AG04450 (cell line): ENCODE measurements at places on chromosomes 16 and 17. TPM values are rescaled to one million over a fixed set of nuclear protein-coding genes. Genes with fewer than 3 reads are reported as not detected.

DNA sequence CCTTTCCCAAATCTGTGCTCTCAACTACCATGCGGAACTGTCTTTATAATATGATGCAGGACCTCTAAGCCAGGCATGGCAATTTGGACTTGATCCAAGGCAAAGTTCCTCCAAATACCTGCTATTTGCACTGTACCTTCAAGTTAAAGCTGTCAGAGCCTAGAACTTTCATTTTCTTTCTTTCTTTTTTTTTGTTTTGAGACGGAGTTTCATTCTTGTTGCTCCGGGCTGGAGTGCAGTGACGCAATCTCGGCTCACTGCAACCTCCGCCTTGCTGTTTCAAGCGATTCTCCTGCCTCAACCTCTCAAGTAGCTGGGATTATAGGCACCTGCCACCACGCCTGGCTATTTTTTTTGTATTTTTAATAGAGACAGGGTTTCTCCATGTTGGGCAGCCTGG lies 51.7 kb downstream of the ARHGAP27 start:
- DNase-seq, result no peak

- DNase-seq, result no peak
Observed at GRCh38 chr17:28969706-28970393, 18.5 kb upstream of the PHF12 start.

GRCh38 chr17:72118335-72119076 lies 2.3 kb upstream of the SOX9 start:
- peak; percentile 77 for DNase-seq

GRCh38 chr16:2531371-2531695 lies at the start of gene CEMP1:
CEMP1 (minus strand) TSS chr16:2531408; CDS start chr16:2531073, 335 bp downstream.
- DNase-seq, result no peak

DNA sequence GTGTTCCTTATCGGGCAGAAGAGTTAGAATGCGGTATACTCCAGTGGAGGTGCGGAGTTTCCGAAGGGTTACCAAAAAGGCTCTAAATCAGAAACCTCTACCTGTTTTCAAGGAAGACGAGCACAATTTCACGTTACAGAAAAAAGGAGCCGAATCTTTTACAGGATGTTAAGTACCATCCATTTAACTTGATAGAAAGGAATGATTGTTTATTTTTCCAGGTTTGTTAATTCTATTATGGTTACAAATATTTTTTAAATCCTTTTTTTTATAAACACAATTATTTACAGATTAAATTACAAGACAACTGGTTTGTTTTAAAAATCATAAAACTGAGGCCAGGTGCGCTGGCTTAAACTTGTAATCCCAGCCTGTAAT lies 18.2 kb downstream of the ZNF213 start:
- DNase-seq, result no peak

DNA sequence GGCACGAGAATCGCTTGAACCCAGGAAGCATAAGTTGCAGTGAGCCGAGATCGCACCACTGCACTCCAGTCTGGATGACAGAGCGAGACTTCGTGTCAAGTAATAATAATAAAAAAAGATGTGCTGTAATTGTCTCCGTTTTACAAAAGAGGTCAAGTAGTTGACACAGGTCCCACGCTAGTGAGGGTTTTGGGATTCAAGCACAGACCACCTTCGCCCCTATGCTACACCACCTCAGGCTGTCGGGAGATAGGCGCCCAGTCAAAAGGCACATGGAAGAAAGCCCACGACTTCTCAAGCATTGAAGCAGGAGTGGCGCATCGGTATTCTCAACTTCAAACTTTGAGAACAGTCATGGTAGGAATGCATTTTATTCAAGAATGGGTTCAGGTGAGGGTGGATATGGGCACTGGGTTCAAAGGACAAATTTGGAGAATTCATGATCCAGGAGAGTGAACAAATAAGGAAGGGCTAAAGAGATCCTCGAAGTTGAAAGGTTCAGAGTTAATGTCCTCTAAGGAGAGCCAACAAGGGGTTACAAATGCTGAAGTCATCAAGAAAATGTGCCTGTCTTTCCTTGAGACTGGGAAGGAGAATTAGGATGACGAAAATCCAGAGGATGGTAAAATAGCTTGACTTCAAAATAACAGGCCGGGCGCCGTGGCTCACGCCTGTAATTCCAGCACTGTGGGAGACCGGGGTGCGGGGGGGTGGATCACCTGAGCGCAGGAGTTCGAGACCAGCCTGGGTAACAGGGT lies 1.4 kb upstream of the AMZ2 start:
- DNase-seq, result no peak

GRCh38 chr17:33602981-33603380 lies 309.9 kb upstream of the ASIC2 start:
- no peak for DNase-seq

- DNase-seq, result no peak
Observed at GRCh38 chr16:86424985-86425384, 85.3 kb upstream of the FOXF1 start.

DNA sequence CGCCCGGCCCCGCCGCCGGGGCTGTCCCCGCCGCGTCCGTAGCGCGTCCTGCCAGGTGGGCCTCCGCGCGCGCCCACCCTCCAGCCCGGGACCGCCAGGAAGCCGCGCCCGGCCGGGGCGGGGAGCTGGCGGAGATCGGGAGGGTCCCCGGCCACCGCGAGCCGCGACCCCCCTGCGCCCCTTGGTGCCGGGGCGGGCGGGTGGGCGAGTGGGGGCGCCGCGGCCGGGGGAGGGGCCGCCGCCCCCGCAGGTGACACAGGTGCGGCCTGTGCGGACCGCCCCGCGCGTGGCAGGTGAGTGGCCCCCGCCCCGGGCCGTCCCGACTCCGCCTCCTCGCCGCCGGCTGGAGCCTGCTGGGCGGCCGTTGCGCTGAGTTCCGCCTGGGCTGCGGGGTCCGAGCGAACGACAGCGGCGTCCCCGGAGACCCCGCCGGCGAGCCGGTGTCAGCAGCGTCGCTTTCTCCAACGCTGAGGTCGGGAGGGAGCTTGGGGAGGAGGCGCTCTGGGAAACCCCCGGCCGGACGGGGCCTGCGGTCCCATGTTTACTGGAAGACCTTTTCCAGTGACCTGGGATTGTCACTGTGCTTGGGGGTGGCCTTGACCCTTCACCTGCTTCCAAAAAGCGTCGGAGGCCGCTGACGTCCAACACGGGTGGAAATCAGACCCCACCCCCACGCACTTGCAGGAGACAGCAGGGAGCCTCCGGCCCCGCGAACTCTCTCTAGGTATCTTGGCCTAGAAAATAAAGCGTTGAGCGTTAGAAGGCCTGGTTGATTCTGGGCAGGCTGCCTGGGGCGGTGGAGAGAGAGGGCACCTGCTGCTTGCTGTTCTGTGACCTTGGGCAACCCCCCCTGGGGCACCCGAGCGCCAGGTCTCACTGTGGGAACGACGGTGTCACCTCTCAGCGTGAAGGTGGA lies 542 bp downstream of the KLHL36 start:
- DNase-seq, result no peak

GRCh38 chr17:1484676-1485422 lies 7.6 kb downstream of the MYO1C start:
- DNase-seq, result no peak

GRCh38 chr16:15749371-15749770 lies 99.3 kb downstream of the NDE1 start:
- no peak for DNase-seq

DNA sequence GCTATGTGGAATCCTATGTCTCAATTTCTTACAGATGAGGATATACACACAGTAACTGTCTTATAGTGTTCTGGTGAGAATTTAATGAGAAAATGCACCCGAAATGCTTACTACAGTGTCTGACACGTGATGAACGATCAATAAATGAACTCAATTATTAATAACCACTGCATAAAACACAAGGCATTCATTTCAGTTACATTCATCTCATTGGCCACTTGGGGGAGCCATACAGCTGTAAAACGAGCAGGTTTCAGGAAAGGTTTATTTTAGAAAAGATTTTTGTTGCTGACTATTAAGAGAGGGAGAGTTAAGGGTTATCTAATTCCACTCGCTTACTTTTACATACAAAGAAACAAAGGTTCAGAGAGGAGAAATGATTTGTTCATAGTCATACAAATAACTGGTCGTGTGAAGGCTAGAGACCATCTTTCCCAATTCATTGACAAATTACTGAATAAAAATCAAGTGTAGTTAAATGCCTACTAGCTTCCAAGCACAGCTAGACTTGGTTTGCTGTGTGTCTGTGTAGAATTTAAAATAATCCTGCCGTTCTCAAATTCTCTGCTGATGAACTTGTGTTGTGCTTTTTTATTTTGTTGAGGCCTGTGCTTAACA lies 160.1 kb downstream of the MAP2K4 start:
- DNase-seq, result peak; percentile 53

- no peak for DNase-seq
Observed at GRCh38 chr17:73795730-73796129, 151.5 kb upstream of the SDK2 start.

DNA sequence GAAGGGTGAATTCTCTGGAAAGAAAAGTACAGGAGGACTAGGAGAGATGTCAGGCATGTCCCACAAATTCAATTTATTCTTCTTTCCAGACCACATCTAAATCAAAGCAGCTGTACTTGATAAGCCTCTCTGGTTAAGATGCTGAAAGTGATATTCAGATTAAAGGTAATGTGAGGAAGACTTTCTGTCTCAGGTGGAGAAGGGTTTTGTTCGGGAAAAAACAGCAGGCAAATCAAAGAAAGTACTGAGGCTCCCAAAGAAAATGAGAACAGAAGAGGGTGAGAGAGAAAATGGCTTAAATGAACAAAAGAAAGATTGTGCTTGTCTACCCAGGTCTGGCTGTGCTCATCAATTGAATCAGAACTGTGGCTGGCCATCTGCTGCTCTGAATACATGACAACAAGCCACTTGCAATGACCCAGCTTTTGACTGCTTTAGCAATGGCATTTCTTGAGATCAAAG lies 55.6 kb downstream of the MMD start:
- no peak for DNase-seq

DNA sequence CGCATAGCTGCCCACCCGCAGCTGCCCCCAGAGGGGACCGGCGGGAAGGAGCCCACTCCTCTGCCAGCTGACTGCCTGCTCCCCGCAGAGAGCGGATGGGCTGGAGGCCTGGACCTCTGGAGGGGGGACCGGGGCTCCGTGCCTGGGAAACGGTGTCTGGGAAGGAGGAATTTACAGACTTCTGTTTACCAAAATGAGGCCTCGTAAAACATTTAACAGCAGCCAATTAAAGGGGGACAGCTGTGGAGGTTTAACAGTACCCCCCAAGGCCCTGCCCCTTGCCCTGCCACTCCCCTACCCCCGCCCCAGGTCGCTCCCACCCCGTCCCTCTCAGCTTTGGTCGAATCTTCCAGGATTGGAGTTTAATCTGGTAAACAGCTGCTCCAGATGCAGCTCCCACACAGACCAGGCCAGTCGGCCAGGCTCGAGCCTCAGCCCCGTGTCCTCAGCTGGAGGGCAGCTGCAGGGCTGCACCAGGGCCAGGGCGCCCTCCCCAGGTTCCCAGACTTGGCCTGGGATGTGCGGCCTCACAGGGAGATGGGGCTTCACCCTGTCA lies 41.1 kb downstream of the BAHCC1 start:
- no peak for DNase-seq

DNA sequence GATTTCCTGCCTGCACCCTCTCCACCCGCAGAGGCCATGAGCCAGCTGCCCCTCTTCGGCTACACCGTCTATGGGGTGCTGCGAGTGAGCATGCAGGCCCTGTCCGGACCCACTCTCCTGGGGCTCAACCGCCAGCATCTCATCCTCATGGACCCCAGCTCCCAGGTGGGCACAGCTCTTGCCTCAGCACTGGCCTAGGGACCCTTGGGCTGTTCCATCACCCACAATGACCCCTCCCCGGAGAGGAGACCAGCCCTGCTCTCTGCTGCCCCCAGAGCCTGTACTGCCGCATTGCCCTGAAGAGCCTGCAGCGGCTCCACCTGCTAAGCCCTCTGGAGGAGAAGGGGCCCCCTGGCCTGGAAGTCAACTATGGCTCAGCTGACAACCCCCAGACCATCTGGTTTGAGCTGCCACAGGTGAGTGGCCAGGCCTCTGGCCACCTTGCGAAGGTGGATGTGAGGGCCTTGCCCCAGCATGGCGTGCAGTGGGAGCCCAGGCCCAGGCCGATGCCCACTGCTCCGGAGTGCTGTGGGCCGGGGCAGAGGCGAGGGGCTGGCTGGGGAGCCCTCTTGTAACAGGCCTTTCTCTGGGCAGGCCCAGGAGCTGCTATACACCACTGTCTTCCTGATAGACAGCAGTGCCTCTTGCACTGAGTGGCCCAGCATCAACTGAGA lies 7.3 kb upstream of the SMIM5 start:
- DNase-seq, result no peak

GRCh38 chr17:74176546-74177001 lies 26.9 kb upstream of the RPL38 start:
- DNase-seq, result no peak

- peak; percentile 77 for DNase-seq
Observed at GRCh38 chr16:51556694-51557340, 405.7 kb upstream of the SALL1 start.

- no peak for DNase-seq
Observed at GRCh38 chr17:77164483-77165091, 23.8 kb downstream of the SEC14L1 start.

DNA sequence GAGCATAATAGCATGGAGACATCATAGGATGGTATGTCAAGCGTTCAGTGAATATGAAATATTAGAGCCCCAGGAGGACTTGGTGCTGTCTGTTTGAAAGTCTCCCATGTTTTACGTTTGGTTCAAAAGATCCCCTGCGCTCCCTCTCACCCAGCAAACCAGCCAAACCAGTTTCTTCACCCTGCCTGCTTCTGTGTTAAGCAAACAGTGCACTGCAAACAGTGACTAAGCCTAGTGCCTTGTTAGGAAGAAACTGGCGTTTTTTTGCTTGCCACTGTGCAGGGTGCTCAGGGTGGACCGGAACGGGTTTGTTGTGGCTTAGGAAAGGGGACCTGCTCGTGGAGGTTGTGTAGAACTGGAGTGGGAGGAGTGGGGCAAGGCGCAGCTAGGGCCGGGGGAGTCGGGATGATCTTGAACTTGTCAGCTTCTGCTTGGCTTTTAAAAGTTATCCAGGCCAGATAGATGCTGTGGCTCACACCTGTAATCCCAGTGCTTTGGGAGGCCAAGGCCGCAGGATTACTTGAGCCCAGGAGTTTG lies 7.7 kb downstream of the CDH1 start:
- no peak for DNase-seq

DNA sequence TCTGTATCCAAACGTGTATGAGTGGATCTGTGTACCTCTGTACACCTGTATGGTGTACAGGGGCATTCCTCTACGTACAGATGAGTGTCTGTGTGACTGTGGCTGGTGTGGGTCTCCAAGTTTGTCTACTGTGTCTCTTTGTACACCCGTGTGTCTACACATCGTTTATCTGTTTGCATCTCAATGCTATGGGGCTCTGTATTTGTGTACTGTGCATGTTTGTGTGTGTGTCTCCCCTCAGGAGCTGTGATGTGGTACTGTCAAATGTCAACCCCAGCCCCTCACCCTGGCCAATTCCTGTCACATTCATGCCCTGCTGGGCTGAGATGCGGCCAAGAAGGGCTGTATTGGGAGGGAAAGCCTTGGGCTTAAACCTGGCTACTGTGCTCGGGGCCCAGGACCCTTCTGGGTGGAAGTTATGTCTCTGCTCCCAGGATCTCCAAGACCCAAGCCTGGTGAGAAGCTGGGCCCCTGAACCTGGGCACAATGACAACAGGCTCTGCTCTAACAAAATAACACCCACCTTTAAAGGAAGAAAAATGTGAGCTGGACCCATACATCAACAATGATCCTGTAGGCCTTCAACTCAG lies 3.5 kb upstream of the NAGS start:
- DNase-seq, result no peak

- peak; percentile 11 for DNase-seq
Observed at GRCh38 chr16:24010440-24011089, 174.8 kb downstream of the PRKCB start.

The CCL16 gene
- not detected in 2 replicates for polyA plus RNA-seq

The EMP2 gene
- 15.1 and 15.2 TPM in 2 replicates for polyA plus RNA-seq

The TMEM204 gene
- 6.2 and 8.4 TPM in 2 replicates for polyA plus RNA-seq

The TBX4 gene
- 0.06 and 0.11 TPM in 2 replicates for polyA plus RNA-seq

The MSLN gene
- polyA plus RNA-seq, result 0.11 and 0.17 TPM in 2 replicates

The DNAH9 gene
- not detected in 2 replicates for polyA plus RNA-seq

The KAT7 gene
- 26.5 and 27.0 TPM in 2 replicates for polyA plus RNA-seq
